Cardiac septum (tissue), 1 donor: ENCODE measurements at places on chromosomes 1 and 21.

DNA sequence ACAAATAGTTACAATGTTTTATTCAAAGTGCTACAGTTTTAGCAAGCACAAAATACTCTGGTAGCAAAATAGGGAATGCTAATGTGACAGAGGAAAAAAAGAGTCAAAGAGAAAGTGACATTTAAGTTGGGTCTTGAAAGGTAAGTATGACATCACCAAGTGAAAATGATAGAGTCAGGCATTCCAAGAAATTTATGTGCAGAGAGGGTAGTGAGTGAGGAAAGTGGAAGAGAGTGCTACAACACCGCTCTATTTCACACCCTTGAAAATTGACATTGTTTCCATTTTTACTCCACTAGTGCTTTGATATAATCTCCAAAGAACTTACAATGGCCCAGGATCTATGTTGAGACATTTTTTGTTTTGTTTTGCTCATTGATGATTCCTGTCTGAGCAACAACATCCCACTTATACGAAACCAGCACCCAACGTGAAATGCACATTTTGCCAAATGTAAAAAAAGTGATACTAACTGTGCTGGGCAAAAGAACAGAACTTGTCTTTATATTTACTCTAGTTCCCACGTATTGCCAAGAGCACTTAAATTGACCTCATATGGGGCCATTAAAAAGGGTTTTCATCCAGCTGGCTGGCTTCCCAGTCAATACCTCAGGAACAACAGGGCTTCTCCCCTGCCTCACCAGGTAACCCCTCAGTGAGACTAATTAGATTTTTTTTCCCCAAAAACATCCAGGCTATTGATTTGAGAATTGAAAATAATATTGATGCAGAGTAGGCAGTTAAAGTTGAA is 206.3 kb upstream of the NR5A2 start:
- no peak for DNase-seq

DNA sequence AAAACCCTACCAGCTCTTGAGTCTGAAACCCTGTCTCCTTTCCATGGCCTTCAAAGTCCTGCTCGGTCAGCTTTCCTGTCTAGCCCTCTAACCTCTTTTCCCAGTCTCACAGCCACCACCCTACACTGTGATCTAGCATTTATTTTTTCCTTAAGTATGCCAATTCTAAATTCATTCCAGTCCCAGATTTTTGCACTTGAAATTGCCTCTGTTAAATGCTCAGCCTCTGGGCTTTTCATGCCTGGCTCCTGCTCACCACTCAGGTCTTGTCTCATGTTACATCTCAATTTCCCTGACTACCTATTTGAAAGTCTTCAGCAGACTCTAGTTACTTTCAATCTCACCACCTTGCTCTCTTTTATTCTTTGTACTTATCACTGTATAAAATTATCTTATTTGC is 176.2 kb downstream of the ADGRL4 start:
- no peak for DNase-seq

DNA sequence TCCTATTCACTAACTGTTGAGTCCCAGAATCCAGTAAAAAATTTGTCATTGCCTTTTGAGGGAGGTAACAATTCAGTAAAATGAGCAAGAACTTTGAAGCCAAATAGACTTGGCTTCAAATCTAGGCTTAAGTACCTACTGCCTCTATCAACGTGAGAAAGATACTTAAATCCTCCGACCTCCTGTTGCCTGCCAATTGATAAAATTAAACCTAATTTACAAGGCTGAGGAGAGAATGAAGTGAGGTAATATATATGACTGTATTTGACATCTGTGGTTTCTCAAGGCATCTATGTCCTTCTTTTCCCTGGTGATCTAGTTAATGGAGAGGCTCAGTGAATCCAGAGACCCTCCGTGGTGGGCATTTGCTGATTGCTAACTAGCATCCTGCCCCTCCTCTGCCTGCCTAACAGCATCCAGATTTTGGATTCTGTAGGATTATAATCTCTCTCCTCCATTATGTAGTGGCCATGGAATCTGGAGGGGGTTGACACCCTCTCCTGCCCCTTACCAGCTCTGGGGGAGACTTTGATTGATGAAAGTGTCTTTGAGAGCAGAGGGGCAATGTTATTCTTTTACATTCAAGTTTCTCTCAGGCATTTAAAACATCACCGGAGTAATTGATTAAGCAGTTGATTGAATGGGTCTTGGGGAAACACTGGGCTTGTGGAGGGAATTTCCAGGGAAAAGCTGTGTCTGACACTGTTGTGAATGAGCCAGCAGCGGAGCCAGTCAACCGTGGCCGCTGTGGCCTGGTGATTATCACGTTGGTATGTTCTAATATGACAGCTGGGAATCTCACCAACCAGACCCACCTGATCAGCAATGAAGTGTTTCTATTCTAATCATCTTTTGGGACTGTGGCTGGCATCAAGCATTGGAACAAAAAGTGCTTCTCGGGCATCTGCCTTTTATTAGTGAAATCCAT is 140.7 kb upstream of the FAM78B start:
- DNase-seq: no peak

GRCh38 chr1:198443365-198444233 is 96.9 kb downstream of the ATP6V1G3 start:
- no peak for DNase-seq

- DNase-seq: no peak
Observed at GRCh38 chr1:11180342-11180744, 8.8 kb upstream of the ANGPTL7 start.

- no peak for DNase-seq
Observed at GRCh38 chr1:153553830-153554541, 4.9 kb upstream of the S100A3 start.

- DNase-seq: no peak
Observed at GRCh38 chr1:17538428-17539117, 925 bp upstream of the ARHGEF10L start.

DNA sequence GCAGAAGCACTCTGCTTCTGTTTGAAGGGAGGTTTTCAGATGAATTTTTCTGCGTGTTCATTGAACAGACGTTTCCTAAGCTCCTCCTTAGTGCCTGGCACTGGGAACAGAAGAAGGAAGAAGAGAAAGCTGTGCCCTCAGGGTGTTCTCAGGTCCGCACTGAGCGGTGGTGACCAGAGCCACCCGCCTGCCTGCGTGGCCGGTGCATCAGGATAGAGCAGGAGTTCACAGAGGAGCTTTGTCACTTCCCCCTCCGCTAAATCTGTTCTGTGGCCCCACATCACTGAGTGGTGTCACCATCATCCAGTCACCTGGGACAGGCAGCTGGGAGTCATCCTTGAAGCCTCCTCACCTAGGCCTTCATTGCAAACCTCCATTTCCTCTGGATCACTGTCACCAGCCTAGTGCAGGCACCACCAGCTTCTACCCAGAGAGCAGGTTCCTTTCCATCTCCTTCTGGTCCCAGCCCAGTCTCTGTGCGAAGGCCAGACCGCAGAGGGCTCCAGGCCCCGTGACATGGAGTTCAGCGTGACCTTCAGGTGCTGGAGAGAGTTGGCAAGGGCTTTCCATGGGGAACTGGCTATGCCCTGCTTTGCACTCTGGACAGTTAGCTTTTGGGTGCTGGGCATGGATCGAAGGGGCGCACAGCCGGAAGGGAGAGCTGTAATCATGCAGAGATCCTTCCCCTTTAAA is 21.7 kb downstream of the PARK7 start:
- DNase-seq: no peak

DNA sequence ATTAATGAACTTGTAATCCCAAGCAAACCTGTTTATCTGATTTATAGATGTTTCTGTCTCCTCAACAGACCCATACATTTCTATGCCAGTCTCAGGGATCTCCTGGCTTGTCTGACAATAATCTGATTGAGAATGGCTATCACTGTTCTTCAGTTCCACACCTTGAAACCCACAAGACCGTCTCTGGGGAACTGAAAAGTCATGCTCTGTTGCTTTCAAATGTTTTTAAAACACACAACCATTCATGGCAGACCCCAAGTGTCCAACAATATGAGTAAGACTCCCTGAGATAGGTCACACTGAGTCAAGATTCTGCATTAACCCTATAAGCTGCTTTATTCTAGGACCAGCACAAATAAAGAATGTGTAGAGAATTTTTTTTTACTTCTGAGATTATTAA is 611.2 kb upstream of the PLXNA2 start:
- no peak for DNase-seq

- DNase-seq: no peak
Observed at GRCh38 chr1:210364479-210364878, 35.8 kb downstream of the HHAT start.

GRCh38 chr21:25895565-25896205 is 160.9 kb downstream of the GABPA start:
- DNase-seq: no peak

DNA sequence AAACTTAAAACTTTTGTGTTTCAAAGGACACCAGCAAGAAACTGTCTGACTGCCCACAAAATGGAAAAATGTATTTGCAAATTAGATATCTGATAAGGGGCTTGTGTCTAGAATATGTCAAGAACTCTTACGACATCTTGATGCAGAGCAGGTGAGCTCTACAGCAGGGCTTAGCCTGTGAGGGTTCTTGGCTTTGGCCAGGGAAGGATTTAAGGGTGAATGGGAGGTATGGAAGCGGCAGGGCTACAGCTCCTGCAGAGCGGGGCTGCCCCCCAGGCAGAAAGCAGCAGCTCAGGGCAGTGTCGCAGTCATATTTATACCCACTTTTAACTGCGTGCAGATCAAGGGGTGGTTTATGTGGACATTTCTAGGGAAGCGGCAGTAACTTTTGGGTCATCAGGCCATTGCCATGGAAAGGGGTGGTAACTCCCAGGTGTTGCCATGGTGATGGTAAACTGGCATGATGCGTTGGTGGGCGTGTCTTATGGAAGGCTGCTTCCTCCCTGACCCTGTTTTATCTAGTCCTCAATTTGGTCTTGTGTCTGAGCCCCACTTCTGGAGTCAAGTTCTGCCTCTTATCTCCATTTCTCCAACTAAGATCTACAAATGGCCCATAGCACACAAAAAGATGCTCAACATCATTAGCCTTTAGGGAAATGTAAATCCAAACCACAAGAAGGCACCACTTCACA is 23.2 kb downstream of the MORN1 start:
- DNase-seq: peak; percentile 36

DNA sequence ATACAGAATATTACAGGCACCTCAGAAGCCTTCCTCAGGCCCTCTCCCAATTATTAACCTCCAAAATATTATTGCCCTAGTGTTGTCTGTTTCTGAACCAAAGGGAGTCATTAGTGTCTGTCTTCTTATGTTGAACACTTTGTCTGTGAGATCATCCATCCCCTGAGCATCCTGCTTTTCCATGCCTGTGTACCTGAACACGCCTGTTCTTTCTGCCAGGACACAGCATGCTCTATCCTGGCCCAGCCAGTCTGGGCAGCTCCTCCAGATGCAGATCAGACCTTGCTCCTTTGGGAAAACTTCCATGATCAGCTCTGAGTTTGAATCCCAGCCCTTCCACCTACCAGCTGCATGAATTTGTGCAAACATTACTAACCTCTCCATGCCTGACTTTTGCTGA is 11.0 kb upstream of the CDC42 start:
- DNase-seq: no peak

DNA sequence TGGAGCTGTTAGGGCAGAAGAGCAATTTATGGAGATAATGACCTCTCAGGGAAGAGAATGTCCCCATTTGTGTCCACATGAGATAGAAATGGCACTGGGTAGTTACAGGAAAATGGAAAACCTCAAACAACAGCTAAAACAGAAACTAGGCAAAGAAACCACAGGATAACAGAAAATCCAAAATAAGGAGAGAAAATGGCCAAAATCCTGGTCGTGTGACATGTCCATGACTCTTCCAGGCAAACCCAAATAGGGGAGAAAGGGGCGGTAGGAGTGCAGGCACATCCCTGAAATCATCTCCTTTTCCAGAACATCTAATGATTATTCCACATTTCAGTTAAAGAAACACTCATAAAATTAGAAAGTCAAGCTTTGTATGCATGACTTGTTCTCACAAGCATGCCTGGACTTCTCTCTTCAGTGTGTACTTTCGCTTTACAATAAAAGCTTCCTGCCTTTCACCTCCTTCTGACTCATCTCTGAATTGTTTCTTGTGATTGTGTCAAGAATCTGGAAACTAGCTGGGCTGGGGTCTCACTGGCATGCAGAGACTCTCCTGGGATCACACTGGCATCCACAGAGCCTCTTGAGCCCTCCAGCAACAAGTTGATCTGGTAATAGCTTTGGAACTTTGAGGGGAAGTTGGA is 171.4 kb upstream of the ZP4 start:
- no peak for DNase-seq

DNA sequence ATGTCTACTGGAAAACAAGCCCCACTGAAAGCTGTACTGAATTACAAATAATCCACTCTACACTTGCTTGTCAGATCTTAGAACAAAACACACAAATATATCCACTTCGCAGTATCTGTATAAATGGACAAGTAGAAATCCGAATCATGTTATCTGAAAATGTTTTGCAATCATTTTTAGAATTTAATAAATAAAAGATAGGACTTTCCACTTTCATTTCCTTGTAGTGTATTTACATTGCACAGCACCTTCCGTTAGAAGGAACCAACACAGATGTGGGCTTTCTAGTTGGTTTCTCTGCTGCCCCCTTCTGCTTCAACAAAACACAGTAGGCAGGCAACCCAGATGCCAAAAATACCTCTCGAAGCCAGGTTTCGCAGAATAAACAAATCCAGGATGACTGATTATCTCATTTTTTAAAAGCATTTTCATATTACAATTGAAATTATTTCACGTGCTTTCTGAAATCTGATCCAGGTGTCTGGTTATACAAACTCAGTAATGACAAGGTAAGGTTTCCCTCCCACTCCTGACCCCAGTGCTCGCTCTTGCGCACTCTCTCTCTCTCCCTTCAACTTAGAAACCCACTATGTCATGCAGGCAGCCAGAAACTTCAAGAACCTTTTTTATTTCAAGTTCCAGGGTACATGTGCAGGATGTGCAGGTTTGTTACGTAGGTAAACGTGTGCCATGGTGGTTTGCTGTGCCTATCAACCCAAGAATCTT is 389.9 kb downstream of the SMYD3 start:
- DNase-seq: no peak

DNA sequence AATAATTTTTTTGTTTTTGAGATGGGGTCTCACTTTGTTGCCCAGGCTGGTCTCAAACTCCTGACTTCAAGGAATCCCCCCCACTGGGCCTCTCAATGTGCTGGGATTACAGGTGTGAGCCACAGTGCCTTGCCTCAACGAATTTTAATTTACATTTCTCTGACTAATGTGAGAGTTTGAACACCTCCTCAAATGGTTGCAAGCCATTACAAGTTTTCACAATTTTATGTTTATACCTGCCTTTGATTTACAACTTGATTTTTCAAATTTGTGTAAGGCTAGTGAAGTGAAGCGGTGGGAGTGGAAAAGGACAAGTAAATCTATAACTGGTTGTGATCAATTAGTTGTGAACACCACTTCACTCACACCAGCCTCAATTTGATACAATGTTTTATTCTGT is 8.9 kb upstream of the RHBDL2 start:
- DNase-seq: no peak
